ENCODE measurements at places on chromosomes 4 and X.

DNA sequence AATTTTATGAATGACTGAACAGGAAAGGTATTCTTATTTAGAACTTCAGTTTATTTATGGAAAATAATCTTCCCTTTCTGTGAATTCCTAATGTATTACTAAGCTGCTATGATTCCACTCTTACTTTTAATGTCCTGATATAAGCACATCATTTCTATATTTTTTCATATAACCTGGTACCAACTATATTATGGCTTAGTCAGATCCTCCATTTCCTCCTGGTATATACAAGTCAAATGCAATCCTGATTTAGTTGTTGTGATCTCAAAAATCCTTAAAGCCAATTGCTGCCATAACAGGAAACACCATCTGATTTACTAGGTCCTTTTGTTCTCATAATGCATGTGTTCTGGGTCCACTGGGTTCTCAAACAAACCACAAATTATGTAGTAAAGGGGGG lies 26.8 kb downstream of the TRMT2B start:
- no peak for DNase-seq

- no peak for DNase-seq
These were observed 405.8 kb upstream of the CPEB2 start for GRCh38 chr4:14596437-14596836.

DNA sequence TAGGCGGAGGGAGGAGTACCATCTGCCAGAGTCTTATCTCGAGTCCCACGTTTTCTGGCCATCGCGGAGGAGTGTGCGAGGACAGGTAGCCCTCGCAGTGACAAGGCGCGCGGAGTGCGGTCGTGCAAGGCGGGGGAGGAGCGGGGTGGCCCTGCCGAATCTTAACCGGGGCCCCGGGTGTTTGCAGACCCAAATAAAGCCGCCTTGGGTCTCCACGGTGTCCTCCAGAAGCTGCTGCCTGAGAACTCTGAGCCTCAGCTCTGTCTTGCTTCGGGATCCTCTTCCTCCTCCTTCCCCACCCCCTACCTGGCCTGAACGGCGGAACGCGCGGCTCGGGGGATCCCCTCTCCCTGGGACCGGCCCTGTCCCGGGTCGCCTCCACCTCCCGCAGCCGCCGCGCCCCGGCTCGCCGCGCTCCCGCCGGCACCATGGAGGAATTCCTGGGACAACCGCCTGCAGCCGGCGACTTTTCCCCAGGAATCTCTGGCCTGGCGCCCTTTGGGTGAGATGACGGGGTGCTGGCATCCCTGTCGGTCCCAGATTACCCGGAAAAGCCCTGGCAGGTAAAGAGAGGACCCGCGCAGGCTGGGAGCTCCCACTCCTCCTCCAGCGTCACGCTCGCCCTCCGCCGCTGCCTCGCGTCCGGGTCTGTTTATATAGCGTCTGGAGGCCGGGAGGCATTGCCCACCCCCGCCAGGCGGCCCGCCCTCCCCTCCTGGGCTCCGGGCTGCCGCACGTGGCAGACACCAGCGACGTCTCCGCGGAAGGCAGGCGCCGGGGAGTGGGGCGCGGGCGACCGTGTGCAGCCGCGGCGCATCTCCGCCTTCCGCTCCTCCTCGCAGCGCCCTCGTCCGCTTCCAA lies at the start of gene GALNTL6:
Gene GALNTL6, plus strand, starts transcription at position 740 of the 861 bp plus-strand sequence.
- DNase-seq = no peak

GRCh38 chrX:53088136-53088974 lies 5.6 kb upstream of the KANTR start:
- peak; percentile 74 for DNase-seq

GRCh38 chrX:12779534-12779933 lies 11.7 kb upstream of the PRPS2 start:
- DNase-seq = no peak

DNA sequence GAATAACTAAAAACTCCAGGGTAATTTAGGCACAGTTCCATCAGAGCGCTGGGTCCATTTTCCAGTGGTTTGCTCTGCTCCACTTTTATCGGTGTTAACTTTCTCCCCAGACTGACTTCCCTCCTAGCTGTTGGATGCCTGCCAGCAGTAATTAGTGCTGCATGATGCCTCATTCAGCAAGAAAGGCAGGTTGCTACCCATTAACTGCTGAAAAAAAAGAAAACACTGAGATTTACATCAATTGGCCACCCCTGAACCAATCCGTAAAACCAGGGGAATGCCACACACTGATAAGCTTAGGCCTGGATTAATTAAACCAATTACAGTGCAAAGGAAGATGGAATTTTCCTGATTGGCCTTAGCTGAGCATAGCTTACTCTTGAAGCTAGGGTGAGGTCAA lies 182.4 kb upstream of the CXXC4 start:
- no peak for DNase-seq

DNA sequence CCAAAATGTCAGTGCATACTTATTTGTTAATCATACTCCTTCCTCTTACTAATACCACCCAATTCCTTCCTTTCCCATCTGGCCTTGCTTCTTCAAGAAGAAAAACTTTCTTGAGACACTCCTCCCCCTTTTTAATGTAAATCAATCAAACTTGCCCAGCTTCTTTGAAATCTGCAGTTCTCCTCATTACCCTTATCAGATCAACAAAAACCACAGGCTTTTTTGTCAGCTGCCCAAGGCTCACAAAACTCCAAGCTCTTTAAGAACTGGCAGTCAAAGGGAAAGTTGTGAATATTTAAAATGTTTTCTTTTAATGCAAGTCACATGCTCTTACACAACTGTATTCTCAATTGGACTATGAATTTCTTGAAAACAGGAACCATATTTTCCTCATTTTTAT lies 11.3 kb upstream of the MYOZ2 start:
- DNase-seq = no peak

DNA sequence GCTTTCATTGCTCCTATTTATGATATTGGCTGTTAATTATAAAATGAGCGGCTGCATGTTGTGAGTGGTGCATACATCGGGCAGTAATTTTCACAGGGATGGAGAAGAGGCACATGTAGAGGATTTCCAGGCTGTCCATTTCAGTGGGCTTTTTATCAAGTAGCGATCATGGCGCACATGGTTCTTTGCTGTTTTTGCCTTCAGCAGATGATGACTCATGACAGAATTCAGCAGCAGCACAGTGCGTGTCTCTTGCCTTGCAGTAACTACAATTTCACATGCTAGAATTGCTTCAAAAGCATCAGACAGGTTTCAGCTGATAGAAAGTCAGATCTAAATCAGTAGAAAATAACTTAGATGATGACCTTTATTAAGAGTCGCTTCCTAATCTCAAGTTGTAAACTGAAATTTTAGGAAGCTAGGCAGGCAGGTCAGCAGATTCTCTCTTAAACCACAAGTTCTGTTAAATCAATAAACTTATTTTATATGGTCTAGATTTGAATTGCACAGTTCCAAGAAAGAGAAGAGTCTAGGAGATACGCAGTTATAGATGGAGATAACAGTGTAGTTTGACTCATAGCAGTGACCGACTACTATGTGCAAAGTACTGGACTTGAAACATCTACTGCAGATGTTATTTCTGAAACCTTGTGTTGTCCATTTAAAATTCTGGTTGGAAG lies 35.8 kb downstream of the LRP2BP start:
- DNase-seq = no peak

DNA sequence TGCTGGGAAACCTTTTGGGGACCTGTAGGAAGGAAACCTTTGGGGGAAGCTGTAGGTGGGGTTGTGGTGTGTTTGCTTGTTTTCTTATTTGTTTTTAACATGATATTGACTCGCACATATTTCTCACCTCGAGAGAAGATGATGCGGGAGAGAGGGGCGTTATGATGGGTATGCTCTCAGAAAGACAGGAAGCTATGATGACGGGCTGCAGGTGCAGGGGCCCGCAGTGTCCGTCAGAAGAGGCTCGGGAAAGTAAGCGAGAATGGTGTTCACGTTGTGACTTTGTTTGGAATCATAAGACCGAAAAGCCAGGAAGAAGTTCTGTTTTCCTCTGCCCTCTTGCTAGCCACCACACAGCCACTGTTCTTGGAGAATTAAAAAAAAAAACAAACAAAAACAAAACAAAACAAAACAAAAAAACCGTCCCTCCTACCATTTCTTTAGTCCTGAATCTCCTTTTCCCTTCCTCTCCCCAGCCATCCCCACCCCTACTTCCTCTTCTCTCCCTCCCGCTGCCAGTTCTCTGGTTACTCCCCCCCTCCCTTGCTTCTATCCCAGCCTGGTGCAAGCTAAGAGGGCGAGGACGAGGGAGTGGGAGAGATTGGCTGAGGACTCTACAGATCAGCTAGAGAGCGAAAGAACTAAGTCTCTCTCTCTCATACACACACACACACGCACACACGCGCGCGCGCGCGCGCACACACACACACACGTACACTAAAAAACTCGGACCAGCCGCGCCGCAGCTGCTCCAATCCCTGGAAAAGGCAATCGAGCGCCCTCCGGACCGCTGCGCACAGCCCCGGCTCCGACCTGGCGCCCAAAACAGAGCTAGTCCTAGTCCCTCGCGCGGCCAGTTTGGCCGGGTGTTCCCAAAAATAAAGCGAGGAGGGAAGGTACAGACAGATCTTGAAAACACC lies at the start of gene BMP3:
Gene BMP3, plus strand, starts transcription at position 648 of the 920 bp plus-strand sequence. CDS start 577 bp downstream, outside the sequence.
- peak; percentile 5 for DNase-seq
